ENCODE measurements at places on chromosomes 12 and 14. TPM values are rescaled to one million over a fixed set of nuclear protein-coding genes. Genes with fewer than 3 reads are reported as not detected.

THTPA gene
- polyA plus RNA-seq = 19.4 TPM

PRKD1 gene
- polyA plus RNA-seq = 34.7 TPM

GALNT9 gene
- polyA plus RNA-seq = 7.3 TPM

CBLN3 gene
- 3.7 TPM for polyA plus RNA-seq

DNA sequence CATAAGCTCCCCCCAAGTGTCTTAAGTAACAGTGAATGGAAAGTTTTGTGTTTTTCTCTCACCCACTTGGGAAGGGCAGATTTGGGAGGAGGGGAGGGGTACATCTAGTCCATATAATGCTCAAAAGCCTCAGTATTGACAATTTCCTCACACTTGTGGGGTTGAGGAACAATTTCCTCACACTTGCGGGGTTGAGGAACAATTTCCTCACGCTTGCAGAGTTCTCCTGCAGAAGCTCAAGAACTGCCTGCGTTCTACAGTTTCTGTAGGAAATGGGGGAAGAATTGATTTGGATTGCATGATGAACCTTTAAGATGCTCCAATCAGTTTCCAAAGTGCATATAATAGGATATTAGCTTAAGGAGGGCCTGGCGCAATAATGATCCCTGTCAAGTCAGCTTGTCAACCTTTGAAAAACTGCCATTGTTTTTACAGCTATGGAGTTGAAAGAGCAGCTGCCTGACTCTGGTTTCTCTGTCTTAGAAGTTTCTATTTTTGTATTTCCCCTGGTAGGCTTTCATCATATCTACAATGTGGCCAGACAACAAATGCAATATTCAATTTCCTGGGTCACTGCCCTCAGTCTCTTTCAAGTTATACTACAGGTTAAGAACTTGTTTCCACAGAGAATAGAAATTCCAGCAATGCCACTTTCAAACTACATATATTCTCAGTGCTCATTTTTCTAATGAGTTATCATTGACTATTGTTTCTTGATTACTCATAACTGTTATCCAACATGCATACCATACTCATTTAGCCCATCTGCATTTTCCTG, 66.5 kb downstream of the PLEKHG7 start:
- DNase-seq = no peak

DNA sequence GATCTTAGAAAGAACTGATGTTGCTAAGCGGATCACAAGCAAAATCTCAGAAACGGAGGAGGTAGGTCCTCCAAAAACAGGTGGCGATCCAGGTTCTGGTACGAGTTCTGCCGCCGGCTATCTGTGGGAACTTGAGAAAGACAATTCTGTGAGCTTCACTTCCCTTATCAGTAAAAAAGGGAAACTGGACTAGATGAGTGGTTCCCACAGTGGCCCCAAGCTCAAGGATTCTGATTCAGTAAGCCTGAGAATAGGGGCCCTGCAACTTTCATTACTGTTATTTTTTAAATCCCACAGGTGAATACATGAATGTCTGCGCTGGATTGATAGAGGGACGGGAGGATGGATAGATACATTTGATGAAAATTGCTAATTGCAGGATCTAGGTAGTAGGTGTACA, 160.2 kb downstream of the PPM1H start:
- no peak for DNase-seq

DNA sequence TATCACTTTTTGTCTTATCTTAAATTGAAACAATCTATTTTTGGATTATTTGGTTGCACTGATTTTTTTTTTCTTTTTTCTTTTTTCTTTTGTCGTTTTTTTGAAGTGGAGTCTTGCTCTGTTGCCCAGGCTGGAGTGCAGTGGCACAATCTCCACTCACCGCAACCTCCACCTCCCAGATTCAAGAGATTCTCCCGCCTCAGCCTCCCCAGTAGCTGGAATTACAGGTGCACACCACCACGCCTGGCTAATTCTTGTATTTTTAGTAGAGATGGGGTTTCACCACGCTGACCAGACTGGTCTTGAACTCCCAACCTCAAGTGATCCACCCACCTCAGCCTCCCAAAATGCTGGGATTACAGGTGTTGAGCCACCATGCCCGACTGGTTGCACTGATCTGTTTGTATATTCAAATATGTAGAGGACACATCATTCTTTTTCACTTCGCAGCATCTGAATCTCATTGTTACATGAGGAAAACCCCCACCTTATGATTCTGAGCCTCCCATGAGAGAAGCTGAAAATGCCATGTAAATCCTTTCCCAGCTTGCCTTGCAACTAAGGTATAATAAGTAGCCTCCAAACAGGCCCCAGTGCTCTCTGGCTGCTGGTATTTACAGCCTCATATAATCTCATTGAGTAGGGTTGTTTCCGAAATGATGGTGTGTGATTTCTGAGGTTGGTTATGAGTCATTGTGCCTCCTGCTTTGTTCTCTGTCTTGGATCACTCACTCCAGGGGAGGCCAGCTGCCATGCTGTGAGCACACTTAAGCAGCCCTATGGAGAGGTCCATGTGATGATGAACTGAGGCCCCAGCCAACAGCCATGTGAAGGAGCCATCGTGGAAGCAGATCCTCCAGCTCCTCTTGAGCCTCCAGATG, 5.2 kb upstream of the HSP90B1 start:
- DNase-seq = no peak

DNA sequence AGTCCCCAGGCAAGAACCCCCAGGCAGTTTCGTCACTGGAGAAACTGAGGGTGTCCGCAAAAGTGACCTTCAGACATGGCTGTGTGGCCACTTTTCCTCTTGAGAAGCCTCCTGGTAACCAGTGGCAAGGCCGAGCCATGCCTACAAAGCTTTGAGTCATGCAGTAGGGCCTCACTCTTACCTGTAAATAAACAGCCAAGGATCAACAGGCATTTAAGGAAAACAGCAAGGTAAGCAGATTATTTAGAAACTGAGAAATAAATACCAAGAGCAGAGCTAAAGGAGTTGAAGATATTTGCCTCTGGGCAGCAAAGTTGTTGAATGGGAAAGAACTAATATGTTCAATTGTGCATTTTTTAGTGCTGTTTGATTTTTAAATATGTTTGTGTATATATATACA, 141.0 kb upstream of the BCL2L14 start:
- no peak for DNase-seq

DNA sequence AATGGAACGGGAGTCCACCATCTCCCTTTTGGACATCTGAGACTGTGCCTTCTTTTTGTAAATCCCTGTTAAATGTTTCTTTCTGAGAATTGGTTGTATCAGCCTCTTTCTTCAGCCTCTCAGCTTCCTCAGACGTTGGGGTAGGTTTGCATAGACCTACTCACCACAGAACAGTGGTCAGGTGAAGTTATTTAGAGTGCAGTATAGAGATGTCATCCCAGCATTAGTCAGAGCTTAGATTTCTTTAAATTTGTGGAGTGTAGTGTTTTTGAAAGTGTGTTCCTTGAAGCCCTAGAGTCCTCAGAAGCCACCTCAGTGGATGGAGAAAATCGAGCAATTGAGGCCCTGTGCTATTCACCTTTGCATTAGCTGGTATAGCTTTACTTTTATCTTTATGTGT, 8.9 kb upstream of the EEA1 start:
- no peak for DNase-seq

DNA sequence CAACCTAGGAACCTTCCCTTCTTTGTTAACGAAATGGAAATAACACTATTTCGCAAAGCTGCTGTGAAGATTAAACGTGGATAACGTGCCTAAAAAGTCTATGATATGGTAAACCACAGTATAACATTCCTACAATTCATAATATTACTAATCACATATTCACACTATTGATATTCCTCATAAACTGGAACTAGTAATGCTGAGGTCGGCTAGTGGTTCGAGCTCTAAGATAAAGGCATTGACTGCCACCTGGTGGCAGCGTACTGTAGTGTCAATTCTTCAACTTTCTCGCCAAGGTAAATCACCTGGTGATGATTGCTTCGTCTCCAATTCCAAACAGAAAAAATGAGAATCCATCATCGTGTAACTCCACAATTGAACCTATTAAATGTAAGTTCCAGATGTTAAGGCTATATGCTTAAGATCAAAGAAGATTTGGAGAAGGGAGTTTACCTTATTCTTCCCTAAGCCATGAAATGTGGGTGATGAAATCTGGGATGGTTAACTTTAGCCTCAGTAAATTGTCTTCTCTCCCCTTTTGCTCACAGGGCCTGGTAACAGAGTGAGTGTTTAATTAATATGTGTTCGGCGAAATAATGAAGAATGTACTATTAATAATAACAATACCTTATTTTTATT, 197.5 kb upstream of the TMEM132C start:
- DNase-seq = peak; percentile 38

- no peak for DNase-seq
Measured at GRCh38 chr12:6551496-6552139, 4.2 kb downstream of the IFFO1 start.

DNA sequence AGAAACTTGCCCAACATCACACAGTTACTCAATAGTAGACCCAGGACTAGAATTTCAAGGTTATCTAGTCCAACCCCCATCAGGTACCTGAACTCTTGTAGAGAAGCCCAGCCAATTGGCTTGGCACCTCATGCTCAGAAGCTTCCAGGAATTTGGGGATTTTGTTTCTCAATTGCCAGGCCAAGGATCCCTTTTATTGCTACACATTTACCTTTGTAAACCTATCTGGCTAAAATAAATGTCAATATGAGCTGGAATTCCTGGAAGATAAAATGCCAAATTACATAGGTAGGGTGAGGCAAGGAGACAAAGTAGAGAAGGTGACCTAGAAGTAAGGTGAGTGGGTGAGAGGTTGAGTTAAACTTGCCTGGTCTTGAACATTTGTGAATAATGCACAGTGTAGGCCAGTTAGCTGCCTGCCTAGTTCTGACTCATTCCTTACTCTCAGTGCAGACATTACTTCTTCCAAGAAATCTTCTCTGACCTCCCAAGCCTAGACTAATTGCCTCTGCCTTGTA, 36.3 kb downstream of the SDR9C7 start:
- no peak for DNase-seq

DNA sequence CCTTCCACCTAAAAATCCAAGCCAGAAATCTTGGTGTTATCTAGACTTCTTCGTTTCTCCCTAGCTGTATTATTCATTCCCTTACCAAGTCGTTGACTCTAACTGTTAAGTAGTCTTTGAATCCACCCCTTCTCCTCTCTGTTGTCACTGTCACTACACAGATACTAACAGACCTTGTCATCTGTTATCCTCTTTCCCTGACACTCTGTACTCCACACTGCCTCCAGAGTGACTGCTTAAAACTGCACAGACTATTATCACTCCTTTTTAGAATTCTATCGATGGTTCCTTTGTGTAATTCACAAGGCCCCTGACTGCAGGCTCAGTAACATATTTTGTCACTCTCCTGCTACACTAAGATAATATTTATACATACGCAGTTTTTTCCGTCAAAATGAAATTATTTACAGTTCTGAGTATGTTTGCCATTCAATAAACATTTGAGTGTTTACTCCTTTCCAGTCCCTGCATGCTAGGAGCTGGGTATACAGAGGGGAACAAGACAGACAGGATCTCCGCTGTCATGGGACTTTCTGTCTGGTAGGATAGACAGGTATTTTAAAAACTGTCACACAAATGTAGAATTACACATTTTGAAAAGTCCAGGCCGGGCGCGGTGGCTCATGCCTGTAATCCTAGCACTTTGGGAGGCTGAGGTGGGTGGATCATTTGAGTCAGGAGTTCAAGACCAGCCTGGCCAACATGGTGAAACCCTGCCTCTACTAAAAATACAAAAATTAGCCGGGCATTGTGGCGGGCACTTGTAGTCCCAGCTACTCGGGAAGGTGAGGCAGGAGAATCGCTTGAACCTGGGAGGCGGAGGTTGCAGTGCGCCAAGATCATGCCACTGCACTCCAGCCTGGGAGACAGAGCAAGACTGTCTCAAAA, 3.8 kb downstream of the MARS1 start:
- DNase-seq = no peak
